Right kidney (tissue), 9 donors: ENCODE measurements at places on chromosomes 6 and 20.

- no peak for DNase-seq
These were observed 264.9 kb downstream of the HIVEP2 start for GRCh38 chr6:142679907-142680700.

GRCh38 chr6:75788894-75789293 is 39.9 kb downstream of the MYO6 start:
- DNase-seq, result no peak

GRCh38 chr6:137475103-137475502 is 19.1 kb downstream of the OLIG3 start:
- DNase-seq, result no peak

- DNase-seq, result no peak
These were observed 559.8 kb downstream of the QKI start for GRCh38 chr6:163974322-163974721.

- DNase-seq, result no peak
These were observed 427.4 kb upstream of the JARID2 start for GRCh38 chr6:14818422-14818884.

GRCh38 chr20:37958856-37959520 is 56.1 kb downstream of the VSTM2L start:
- DNase-seq, result no peak

GRCh38 chr20:35359335-35359950 is 52.3 kb downstream of the UQCC1 start:
- DNase-seq, result no peak

DNA sequence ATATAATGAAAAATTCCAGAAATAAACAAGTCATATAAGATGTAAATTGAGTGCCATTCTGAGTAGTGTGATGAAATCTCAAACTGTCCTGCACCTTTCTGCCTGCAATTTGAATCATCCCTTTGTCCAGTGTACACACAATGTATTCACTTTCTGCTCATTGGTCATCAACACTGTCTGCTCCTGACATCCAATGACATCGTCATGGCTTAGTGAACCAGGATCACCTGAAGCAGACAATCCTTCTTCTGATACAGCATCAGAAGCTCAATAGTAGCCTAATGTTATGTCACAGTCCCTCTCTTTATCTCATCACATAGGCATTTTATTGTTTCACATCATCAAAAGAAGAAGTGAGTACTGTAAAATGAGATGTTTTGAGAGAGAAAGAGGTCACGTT is 366.3 kb downstream of the RFPL4B start:
- no peak for DNase-seq

DNA sequence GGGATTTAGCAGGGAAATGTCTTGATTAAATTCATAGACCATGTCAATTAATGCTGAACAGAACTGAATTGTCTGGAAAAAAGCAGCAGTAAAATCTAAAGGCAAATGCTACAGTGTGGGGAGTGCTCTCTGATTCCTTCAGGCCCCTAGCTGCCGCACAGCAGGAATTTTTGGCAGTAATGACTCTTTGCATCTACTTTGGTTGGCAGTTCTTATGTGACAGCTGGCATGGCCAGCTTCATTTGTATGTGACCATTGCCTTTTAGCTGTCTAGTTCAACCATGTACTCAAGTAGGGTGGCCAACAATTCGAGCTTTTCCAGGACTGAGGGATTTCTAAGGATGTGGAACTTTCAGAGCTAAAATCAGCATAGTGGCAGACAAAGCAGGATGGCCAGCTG is 499.1 kb upstream of the MAN1A1 start:
- no peak for DNase-seq

GRCh38 chr6:36478051-36478526 is 35.3 kb downstream of the KCTD20 start:
- DNase-seq, result no peak

GRCh38 chr6:13794184-13794583 is 20.2 kb downstream of the MCUR1 start:
- no peak for DNase-seq

DNA sequence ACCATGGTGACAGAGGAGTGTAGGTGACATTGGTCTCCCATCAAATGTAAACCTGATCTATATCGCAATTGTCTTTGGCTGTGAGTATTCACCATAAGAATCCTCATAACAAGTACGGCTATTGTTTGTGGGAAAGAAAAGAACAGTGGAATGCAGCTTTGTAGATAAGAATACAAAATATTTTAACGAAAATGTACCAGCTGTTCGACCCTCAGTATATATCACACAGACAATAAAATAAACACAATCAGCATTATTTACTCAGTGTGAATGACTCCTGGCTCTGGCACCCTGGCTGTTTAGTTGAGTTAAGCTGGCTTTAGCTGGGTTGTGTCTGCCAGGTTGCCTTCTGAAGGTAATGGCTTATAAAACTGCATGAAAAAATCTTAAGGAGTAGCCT is 43.4 kb downstream of the SNRNP48 start:
- no peak for DNase-seq

GRCh38 chr6:33850869-33851541 is 47.2 kb upstream of the MLN start:
- no peak for DNase-seq

- DNase-seq, result no peak
These were observed 769.9 kb downstream of the HDGFL1 start for GRCh38 chr6:23339268-23339667.

- DNase-seq, result no peak
These were observed 51.3 kb downstream of the MDN1 start for GRCh38 chr6:89768324-89768723.
